ENCODE measurements at places on chromosomes 2 and 18.

DNA sequence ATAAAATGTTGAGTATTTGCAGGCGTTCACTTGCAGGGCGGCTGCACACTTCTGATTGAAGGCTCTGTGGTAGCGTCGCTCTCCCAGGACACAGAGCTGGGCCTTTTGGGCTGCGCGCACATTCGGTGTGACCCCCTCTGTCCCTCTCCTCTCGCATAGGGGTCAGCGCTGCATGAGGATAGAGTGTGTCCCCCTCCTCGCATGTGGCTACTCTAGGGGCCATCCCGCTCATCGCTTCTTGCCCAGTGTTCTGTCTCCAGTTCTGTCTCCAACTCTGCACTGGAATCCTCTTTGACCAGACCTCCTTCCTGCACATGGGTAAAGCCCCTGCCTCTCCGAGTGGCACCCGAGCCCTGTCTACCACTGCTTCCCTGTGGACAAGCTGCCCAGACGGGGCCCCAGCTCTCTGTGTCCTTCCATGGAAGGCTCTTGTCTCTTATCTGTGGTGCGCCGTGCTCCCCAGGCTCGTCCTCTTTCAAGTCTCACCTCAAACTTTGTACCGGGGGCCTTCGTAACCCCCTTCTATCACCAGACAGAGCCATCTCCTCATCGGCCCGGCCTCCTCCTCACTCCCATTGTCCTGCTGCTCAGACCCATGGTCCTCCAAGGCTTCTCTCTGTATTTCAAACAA is 278.0 kb upstream of the HDAC4 start:
- DNase-seq = no peak

DNA sequence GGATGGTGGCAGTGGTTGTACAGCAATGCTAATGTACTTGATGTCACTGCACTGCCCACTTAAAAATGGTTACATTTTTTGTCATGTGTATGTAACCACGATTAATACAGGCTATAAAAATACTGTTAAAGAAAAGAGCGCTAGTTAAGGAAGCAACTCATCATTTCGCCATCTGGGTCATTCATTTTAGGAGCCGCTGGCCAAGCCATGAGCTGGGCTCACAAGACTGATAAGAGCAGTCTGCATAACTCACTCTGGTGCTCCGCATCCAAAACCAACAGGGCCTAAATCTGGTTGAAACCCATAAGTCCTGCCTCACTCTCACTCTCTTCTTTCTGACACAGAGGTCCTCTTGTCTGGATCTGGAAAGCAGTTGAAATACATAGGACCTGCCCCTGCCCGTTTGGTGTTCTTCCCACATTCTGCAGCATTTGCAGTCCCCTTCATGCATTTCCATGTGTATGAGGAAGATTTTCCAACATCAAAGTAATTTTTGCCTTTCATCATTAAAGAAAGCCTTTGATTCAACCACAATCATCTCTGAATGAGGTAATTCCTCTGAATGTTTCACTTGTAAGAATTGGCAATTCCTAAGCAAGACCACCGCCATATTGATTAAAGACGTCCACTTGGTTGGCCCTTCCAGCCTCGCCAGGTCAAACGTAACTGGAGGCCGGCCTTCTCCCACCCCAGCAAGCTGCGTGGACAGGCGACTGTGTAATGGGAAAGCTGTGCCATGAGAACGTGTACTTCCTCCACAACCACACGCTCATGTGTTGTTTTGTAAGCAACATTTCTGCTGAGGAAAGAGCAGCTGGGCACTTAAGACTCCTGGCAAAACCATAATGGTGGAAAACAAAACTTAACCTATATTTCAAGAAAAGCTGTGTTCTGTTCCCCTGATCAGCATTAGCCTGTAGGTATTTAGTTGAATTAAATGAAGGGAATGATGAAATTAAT is 112.2 kb downstream of the VAPA start:
- DNase-seq = no peak

DNA sequence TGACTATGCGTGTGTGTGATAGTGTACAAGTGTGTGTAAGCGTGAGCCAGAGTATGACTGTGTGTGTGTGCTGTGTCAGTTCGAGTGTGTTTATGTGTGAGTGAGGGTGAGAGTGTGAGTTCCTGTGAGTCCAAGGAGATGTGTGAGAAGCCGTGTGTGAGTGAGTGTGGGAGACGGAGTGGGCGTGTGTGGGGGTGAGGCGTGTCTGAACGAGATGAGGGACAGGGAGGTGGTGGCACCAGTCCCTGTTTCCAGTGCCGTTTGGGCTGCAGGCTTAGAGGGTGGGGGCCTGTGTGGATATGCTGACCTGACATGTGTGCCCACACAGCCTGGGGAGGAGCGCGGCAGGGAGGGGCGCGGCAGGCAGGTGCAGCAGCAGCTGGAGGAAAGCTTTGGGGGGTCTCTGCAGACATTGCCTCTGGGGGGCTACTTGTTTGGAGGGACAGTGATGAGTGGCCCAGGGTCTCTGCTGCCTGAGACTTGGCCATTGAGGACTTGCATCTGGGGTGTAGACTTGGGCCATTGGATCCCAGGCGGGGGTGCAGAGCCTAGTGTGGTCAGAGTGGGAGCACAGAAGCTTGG is 41.6 kb downstream of the GLI2 start:
- DNase-seq = no peak

DNA sequence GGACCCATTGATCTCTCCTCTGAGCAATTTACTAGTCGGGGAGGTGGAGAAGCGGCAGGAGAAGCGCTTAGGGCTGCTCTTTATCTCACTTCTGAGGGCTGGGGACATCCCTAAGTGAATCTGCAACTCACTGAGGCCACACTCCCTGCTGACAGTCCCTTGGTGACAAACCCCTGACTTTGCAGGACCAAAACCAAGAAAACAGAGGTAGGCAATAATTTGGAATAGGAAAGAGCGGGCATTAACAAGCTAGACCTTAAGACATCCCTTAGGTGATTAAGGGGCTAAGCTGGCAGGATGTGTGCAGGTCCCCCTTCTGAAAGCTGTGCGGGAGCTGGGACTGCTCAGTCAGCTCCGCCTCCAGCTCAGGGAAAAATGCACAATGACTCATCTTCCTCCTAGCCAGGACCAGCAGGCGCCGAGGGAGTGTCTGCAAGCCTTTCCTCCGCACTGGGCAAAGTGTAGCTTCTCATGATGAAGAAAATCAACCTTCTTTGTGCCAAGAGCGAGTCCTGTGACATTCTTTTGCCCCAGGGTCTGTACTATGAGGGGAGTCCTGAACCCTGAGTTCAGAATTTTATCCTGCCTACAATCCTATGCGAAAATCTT is 63.3 kb downstream of the BOD1L2 start:
- DNase-seq = no peak

Measured in HuH-7.5 (cell line).